Femur (tissue), 1 donor: ENCODE measurements at places on chromosomes 4 and X.

DNA sequence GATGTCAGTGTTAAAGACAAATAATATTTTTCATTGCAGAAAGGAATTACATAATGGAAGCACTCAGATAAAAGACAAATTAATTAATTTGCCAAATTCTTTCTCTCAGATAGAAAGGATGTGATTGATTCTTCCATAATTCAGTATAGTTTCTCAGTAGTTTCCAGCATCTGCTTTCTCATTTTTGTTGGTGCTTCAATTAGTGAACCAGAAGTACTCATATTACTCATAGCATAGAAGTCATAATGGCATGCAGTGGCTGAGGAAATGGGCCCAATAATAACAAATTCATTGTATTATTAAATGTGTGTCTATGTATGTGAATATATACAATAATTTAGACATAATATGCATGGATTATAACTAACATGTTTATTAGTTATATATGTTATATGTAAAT, 393.3 kb upstream of the TRAM1L1 start:
- no peak for DNase-seq

DNA sequence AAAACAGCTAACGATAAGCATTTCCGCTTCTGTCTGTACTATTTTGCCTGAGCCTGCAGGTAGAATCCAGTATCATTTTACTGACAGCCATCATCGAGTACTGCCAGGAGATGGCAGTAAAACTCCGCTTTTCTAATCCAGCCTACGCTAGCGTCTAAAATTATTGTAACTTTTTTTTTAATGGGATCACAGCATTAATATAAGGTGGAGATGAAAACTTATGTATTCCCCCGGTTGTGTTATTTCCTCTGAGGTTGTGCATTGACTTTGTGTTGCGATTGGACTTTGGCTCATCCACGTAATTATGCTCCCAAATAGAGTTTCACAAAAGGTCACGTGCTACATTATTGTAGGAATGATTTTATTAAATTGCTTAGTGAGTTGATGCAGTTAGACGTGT, 248.1 kb downstream of the C4orf33 start:
- peak; percentile 41 for DNase-seq

DNA sequence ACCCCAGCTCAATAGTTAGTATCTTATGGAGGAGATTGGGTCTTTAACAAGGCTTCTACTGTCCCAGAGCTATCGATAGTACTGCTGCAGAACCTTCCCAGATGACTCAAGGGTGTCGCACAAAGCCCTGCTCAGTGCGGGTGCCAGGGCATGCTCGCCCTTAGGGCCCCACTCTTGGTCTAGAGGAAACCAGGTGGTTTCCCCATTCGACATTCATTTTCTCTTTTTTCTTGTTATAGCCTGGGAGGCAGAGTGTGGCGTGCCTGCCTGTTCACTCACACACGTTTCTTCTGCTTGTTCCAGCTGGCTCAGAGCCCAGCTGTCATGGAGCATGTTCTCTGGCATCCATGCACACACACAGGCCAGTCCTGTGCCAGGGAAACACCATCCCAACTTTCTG, 144.5 kb downstream of the SMIM20 start:
- peak; percentile 61 for DNase-seq

DNA sequence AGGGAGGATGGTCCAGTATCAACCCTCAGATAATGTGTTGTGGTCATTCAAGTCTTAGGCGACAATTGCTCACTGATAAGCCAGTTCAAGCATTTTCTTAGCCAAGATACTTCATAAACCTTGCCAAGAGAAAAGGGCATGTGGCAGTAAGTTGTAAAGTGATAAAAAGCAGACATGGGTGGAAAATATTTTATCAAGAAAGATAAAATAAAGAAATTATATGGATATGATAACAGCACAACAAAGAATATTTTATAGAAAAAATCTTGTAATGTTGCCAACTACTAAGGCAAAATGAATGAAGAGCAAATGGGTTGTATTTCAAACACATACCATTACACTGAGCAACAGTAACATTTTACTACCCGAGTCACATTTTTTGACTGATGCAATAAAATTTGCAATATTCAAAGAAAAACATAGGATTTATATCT, 217.4 kb upstream of the PITX2 start:
- DNase-seq = no peak

DNA sequence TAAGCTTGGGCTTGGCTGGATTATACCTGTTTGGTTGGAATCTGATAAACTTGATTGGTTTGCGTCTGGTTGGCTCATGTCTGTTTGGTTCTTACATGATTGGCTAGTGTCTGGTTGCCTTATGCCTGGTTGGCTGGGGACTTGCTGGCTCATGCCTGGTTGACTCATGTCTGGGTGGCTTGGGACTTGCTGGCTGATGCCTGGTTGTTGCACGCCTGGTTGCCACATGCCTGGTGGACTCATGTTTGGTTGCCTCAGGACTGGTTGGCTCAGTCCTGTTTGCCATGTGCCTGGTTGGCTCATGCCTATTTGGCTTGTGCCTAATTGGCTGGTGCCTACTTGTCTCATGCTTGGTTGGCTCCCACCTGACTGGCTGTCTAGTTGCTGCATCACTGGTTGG, 104.5 kb downstream of the APOOL start:
- no peak for DNase-seq

- DNase-seq = no peak
Observed at GRCh38 chrX:8743126-8743732, 11.3 kb upstream of the ANOS1 start.

DNA sequence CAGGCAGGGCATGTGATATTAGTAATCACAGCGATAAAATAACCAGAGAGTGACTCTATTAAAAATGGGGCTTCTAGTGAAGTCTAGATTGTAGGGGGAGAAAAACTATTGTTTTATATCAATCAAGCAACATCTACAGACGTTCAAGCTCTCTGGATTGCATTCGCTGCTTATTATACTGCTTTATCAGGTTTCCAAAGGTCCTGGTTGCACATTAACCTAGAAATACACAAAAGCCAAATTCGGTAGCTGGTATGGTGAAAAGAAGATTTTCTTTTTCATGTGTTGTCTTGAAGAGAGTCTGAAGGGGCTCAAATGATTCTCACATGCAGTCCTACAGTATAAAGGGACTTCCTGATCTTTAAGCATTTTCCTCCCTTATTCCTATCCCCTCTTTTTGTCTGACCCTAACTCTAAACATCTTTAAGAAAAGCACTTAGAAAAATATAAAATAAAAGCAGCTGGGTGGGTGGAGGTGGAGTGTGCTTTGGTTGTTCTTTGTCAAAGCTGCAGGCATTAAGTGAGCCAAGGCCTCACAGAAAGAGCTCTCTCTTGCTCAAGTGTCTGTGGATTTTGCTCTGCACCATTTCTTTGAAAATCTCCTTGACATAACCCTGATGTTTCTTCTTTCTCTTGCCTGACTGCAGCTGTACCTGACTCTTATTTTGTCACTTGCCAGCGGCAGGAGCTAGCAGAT, 46.1 kb downstream of the MID1IP1 start:
- DNase-seq = no peak

- DNase-seq = peak; percentile 34
Observed at GRCh38 chr4:157389741-157390140, 169.2 kb downstream of the GRIA2 start.

DNA sequence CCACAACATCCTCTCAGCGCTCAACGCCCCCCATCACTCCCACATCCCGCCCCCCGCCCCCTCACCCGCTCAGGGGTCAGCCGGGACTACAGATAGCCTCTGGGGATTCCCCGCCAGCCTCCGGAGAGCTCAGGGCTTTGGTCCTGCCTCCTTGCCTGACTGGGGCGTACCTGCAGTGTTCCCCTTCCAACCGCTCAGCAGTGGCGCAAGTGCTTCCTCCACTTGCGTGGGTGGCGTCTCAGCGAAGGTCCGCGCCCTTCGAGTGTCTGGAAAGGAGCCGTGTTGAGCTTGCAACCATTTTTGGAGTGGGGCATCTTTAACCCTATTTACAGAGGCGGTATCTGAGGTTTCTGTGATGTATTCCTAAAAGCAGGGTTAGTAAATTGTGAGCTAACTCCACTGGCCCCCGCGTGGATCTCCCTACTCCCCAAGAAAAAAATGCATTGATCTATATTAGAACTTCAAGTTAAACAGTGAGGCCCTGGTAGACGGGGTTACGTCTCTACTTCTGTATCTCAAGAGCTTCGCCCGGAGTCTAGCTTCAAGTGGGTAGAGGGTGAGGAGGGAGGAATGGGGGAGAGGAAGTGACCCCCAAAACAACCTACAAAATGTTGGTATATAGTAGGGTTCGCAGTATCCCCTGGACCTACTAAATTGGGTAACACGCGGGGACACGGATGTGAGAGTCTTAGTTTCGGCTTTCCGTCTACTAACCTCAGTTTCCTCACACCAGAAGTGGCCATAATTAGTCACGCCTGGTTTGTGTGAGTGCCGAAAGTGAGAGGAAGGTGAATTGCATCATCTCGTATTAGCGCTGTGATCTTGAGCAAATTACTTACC, 16.1 kb downstream of the NKX3-2 start:
- DNase-seq = no peak

DNA sequence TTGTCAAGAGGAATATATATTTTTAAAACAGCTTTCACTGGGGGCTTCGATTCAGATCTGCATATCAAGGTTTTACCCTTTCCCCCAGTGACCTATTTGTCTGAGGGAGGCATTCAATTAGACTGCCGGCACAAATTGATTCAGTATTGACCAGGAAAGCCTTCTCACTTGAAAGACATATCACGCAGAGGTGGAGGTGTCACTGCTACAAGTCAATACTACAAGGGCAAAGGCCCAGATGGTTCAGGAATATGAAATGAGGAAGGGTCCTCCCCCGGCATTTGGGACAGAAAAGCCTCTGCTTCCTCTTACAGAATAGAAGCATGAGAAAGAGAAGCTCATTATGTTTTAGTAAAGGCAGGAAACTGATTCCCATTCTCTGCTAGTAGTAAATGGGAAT, 383.6 kb downstream of the HNRNPD start:
- DNase-seq = no peak

GRCh38 chrX:71162981-71163380, 18.3 kb downstream of the NLGN3 start:
- DNase-seq = no peak

- no peak for DNase-seq
Observed at GRCh38 chr4:66182636-66183035, 512.3 kb upstream of the EPHA5 start.

GRCh38 chr4:28435314-28435713, 1574.7 kb downstream of the STIM2 start:
- peak; percentile 34 for DNase-seq

DNA sequence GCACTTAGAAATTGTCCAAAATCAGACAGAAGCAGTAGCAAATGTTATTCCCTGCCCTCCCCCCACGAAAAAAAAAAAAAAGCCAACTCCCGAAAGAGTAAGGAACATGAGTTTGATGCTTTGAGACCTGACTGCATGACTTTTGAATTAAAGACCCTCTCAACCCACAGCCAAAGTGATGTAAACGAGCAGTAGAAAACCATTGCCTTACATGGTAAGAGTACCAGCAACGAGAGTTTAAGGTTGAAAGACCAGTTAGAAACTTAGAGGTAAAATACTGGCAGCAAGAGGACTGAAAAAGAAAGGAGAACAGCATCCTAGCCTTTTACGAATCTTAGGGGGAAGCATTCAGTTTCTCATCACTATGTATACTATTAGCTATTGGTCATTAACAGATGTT, 10.0 kb upstream of the ANXA10 start:
- no peak for DNase-seq

GRCh38 chr4:74014332-74014731, 15.9 kb upstream of the CXCL5 start:
- no peak for DNase-seq

DNA sequence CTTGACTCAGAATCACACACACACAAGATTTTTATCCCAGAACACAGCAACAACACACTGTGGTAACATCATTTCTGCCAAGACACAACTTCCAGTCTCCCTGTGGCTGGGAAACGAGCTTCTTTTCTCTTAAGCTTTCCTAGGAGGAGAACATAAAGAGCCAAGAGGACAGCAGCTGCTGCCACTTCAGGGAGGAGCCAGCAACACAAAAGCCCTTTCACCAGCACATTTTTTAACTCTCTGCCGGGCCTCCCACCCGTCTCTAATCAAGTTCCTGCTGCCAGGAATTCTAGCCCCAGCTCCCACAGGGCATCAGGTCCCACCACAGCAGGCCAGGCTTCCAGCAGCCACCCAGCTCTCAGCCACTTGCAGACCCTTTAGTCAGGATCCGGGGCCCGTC, 22.4 kb downstream of the FAT1 start:
- peak; percentile 78 for DNase-seq

- DNase-seq = no peak
Observed at GRCh38 chrX:30992381-30992904, 79.4 kb downstream of the FTHL17 start.

DNA sequence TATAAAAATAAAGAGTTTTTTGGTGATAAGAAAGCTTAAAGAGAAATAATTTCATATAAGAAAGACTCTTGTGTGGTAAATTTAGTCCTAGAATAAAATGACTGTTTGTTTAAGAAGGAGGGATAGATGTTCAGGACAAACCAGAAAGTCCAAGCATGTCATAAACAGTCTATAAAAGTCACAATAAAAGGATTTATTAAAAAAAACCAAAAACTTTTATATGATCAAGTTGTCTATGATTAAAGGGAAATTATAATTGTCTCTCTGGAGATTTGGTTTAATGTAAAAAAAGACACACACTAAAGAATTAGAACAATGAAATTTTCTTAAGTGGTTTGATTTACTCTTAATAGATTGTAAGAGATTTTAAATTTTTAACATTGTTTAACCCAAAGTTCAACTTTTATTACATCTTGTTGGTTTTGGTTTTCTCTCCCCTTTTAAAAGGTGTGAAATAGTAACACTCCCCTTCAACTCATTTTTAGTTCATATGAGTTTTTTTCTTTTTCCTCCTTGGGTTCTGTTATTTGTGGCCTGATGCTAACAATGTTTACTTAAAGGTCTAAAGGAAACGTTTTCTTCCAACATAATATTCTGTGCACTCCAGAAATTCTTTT, 89.7 kb downstream of the PDHA2 start:
- DNase-seq = no peak

DNA sequence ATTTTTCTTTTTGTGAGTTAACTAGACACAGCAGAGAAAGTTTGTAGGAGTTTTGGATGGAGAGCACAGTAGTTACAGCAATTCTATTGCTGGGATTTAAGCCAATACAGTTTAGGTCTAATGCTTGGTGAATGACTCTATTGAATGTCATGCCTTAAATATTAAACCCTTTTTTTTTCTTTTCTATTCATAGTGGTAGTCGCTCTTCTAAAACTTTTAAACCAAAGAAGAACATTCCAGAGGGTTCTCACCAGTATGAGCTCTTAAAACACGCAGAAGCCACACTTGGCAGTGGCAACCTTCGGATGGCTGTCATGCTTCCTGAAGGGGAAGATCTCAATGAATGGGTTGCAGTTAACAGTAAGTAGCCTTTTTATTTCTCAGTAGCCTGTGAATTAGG, 34.8 kb upstream of the DCK start:
- DNase-seq = no peak

- no peak for DNase-seq
Observed at GRCh38 chr4:124189545-124189944, 523.0 kb downstream of the ANKRD50 start.

- no peak for DNase-seq
Observed at GRCh38 chr4:118762730-118763477, 73.0 kb downstream of the SEC24D start.

DNA sequence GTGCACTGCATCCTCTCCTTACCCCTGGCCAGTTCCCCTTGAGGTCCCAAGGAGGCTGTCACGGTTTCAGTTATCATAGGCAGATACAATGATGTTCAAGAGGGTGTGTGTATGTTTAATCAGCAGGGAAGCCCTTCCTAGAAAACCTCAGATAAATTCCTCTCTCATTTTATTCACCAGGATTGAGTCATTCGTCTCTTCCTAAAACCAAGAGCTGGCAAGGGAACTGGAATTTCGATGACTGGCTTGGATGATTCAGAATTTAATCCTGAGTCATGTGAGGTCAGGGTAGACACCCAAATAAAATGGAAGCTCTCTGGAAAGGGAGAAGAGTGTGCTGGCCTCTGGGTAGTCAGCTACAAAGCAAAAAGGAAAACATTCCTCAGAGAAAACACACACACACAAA, 106.2 kb upstream of the RAPGEF2 start:
- DNase-seq = peak; percentile 23
